ENCODE measurements at places on chromosomes 5 and 9. TPM values are rescaled to one million over a fixed set of nuclear protein-coding genes. Genes with fewer than 3 reads are reported as not detected.
A peak's percentile ranks its signal among the peaks of the same experiment; 100 is the strongest.

DNA sequence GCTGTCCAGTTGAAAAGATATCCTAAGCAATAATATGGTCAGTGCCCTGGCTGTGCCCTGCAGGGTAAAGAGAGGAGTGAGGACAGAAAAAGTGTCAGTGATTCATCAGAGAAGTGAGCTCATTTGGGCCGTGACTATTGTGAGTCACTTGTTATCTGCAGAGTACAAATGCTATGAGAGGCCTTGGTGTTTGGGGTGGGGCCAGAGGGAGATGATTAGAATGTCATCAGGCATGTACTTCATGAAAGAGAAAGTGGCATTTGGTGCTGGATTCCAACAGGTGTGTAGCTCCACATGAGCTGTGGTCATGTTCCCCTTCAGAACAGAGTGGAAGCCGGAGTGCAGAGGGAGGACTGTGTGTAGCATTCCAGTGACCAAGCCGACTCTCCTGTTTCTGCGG, 174.1 kb downstream of the KDM4C start:
- peak; percentile 74 for DNase-seq
- no peaks in the 10 kb centered on the region for H3K36me3 ChIP-seq
- H3K27me3 ChIP-seq, result no peaks in the 10 kb centered on the region
- H3K27ac ChIP-seq, result peak overlapping the region; percentile 53
- no peak overlapping the region for H3K4me3 ChIP-seq

GRCh38 chr5:33761139-33761538, 130.7 kb downstream of the ADAMTS12 start:
- DNase-seq, result no peak
- no peak overlapping the region for H3K27ac ChIP-seq
- no peaks in the 10 kb centered on the region for H3K36me3 ChIP-seq
- peaks cover 45% of the 10 kb centered on the region for H3K27me3 ChIP-seq
- no peak overlapping the region for H3K4me3 ChIP-seq

DNA sequence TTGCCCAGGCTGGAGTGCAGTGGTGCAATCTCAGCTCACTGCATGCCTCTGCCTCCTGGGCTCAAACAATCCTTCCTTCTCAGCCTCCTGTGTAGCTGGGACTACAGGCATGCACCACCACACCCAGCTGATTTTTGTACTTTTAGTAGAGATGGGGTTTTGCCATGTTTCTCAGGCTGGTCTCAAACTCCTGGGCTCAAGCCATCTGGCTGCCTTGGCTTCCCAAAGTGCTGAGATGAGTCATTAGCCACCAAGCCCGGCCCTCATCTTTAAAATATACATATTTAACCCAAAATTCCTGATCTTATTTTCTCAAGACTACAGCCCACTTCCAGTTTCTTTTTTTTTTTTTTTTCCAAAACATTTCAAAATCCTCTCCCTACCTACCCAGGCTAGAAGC, 31.7 kb upstream of the MINAR2 start:
- H3K4me1 ChIP-seq, result no peaks in the 10 kb centered on the region
- no peaks in the 10 kb centered on the region for H3K36me3 ChIP-seq
- no peaks in the 10 kb centered on the region for H3K27me3 ChIP-seq
- no peak overlapping the region for H3K27ac ChIP-seq
- H3K4me3 ChIP-seq, result no peak overlapping the region

Gene ANKRD55
- total RNA-seq, result not detected

DNA sequence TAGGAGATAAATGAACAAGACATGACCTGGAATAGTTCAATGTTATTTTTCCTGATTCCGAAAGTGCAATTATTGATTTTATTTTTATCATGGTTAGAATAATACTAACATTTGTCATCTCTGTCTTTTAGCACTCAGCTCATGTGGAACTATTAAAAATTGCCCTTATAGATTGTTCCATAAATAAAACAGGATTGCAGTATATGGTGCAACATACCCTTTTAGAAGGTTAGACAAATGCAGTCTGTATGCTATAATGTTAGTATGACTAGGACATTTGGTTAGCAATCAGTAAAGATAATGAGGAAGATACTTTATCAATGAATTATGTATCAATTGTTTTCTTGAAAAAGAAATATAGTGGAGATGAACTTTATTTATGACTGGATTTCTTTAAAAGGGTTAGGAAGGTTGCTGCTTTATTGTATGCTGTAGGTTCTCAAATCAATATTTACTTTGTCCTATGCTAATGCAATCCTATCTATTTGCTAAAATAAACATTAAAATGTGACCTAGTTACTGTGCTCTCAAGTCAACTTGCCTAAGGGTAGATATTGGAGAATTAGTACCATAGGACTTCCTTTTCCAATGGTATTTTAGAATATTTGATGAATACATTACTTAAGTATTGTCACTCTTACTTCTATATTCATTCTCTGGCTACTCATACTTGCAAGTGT, 348.9 kb upstream of the ISL1 start:
- H3K27me3 ChIP-seq, result no peaks in the 10 kb centered on the region
- no peak overlapping the region for H3K27ac ChIP-seq
- no peaks in the 10 kb centered on the region for H3K4me1 ChIP-seq
- DNase-seq, result no peak
- H3K4me3 ChIP-seq, result no peak overlapping the region

Gene NR5A1
- total RNA-seq, result 0.64 TPM

Gene HMMR
- 54.9 TPM for total RNA-seq

Gene FREM1
- total RNA-seq, result 0.12 TPM

Gene FBP2
- not detected for total RNA-seq

DNA sequence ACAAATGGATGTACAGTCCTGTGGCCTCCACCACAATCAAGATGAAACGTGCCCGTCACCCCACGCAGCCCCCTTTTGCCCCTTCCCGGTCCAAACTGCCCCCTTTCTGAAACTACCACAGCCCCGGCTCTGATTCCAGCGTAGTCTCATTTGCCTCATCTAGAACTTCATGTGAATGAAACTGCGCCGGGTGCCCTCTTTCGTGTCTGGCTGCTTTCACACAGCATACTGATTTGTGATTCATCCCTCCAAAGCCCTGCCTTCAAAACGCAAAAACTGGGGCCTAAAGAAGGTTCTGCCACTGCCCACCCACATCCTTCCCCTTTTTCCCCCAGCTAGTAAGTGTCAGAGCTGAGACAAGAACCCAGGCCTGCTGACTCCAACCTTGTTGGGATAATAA, 31.5 kb upstream of the NCS1 start:
- H3K4me1 ChIP-seq, result peaks cover 17% of the 10 kb centered on the region
- no peak overlapping the region for H3K4me3 ChIP-seq
- no peaks in the 10 kb centered on the region for H3K36me3 ChIP-seq
- H3K27ac ChIP-seq, result no peak overlapping the region
- peaks cover 24% of the 10 kb centered on the region for H3K27me3 ChIP-seq

Gene GRIA1
- total RNA-seq, result not detected

DNA sequence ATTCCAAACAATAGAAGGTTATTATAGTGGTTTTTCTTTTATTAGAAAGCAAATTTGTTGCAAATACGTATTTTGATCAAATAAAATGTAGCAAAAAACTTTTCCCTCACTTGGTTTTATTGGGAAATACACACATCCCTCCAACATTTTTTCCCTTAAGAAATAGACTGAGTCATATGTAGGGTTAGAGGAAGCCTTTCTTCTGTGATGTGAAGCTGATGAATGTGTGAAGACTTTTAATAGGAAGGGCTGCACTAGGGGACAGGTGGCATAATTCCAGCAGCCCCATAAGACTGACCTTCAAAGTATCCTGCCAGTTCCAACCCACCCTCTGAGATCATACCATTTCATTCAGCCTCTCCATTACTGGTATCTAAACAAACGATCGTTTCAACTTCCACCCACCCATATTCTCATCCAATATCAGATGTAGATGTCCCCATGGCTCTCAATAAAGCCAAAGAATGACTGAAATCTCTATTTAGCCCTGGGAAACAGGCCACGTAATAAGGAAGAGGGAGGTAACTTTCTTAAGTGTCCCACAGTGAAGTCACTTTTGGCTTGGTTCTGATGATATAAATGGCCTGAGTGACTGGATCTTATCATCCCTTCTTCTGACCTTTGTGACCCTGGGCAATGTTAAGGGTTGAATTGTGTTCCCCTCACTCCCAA, 64.7 kb upstream of the LPAR1 start:
- H3K27me3 ChIP-seq, result no peaks in the 10 kb centered on the region
- H3K4me3 ChIP-seq, result no peak overlapping the region
- no peak overlapping the region for H3K27ac ChIP-seq
- H3K36me3 ChIP-seq, result no peaks in the 10 kb centered on the region
- H3K4me1 ChIP-seq, result no peaks in the 10 kb centered on the region

All from HCT116 (cell line).